Epithelial cell of prostate (primary cell): ENCODE measurements at places on chromosomes 6 and 20.
A peak's percentile ranks its signal among the peaks of the same experiment; 100 is the strongest.

DNA sequence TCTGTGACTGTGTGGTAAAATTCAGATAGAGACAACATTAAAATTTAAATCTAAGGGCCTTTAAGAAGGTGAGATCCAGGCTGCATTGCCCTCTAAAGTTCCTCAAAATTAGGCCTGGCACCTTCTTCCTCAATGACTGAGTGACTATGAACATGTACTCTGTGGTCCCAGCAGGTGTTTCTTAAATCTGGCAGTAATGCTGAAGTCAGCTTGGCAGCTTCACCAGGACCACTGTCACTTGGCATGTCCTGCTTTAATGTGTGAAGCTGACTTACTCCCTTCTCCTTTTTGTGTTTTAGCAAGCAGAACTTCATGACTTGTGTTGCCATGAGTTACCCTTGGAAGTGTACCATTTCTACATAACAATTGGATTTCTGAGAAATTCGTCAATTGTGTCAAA, 141.7 kb downstream of the NKAIN2 start:
- no peak for DNase-seq

DNA sequence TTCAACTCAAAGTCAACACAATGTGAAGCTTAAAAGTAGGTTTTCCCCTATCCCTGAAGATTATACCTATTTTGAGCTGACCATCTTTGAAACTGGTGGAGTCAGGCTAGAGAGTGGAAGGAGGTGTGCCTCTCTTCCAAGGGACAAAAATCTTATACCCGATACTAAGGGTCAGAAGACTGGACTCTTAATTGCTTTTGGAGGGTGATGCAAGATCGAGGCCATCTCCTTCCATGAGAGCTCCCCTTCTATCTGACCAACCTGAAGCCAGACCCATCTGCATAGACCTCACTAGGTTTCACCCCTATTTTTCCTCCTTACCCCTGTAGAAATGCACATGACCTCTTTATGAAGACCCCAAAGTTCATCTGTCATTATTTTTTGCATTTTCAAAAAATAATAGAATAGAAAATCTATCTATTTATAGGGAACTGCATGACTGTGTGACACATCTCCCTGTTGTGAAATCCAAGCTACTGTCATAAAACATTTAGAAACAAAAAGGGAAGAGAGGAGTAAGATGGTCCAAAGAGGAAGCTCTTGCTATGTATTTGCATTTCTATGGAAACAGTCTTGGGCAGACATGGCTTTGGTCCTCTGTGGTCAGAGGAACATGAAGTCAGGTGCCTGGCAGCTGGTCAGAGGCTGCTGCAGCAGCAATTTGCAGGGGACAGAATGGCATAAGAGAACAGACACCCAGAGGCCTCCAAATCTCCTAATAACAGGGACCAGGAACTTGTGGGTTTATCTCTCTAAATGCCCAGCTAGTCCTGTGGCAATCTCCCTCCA, 349.2 kb downstream of the MAFB start:
- no peak for DNase-seq

- DNase-seq, result no peak
Observed at GRCh38 chr6:110295451-110296165, 62.5 kb downstream of the METTL24 start.

- peak; percentile 60 for DNase-seq
Observed at GRCh38 chr6:87421576-87421975, 13.8 kb downstream of the CFAP206 start.

DNA sequence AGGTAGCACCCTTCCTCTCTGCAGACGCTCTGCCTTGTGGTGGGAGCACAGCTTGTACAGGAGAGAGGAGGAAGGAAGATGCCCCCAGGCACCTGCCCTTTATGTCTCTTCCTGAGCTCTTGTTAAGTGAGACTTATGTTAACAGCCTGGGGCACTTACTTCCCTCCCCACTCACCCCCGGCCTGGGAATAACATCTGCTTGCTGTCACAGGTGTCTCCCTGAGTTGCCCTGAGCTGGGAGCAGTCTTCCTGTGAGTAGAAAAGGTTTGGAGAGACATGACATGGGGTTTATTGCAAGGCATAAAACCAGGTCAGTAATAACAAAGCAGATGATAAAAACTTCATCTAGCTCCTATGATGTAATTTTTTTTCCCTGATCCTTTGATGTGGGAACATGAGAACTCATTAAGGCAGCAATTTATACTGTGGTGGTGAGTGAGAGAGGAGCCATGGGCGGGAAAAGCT, 1.9 kb downstream of the SSTR4 start:
- DNase-seq, result no peak

GRCh38 chr20:52590100-52590499, 382.1 kb upstream of the TSHZ2 start:
- DNase-seq, result no peak

DNA sequence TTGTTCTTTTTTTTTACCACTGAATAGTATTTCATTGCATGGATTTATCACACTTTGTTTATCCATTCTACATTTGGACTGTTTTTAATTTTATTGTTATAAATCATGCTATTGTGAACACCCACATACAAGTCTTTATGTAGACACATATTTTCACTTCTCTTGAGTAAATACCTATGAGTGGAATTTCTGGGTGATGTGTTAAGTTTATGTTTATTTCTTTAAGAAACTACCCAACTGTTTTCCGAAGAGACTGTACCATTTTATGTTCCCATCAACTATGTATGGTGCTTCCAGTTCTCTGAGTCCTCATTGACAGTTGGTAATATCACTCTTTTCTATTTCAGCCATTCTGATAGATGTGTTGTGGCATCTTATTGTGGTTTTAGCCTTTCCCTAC, 54.0 kb downstream of the RIN2 start:
- DNase-seq, result no peak

- no peak for DNase-seq
Observed at GRCh38 chr20:54476169-54477009, 996 bp downstream of the DOK5 start.

GRCh38 chr6:3981917-3982316, 97.0 kb downstream of the FAM217A start:
- no peak for DNase-seq

- DNase-seq, result no peak
Observed at GRCh38 chr6:144335311-144335861, 50.3 kb downstream of the UTRN start.

DNA sequence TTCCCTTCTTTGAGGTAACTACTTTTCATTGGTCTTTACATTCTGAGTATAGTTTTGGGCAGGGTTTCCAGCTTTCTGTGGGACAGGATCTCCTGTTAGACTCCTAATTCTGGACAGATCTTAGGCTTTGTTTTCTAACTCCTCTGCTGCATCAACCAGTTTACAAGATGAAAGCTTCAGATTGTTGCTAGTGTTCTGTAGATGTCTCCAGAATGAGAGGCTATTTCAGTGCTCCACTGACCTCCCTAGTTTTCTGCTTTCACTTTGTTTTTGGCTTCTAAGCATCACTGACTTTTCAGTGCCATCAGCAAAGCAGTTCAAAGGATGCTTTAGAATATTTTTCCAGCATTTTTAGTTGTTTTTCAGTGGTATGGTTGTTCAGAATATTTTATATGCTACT, 101.4 kb downstream of the LIN28B start:
- DNase-seq, result no peak

DNA sequence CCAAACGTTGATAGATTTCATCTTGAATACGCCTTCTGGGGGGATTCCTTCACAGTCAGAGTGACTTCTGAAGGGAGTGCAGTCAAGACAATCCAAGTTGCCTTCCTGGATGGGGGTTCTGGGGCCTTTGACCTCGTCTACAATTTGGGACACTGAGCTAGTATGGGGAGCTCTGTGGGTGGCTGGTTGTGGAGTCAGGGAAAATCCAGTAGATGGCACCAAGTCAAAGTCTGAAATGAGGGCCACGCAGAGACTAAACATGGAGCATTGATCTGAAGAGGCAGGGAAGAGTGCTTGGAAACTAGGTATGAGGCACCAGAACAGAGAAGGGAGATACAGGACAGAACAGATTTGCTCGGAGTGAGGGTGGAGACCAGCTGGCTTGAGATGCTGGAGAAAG, 43.6 kb upstream of the CCN6 start:
- no peak for DNase-seq

DNA sequence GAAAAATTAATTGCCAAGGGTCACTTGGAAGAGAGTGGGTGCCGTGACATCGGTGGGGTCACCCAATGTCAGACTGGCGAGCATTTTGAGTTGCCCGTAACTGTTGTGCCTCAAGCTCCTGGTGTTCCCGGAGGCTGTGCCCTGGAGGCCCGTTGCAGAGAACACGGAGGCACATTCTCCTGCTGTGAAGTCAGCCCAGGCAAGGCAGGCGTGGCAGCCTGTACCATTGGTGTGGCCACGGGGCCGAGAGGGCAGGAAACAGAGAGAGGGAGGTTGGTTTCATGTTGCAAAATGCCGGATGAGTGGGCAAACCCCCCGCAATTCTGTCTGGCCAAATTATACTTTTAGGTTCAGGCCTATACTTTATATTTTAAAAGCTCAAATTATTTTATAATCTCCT, 81.2 kb downstream of the THBS2 start:
- peak; percentile 45 for DNase-seq

DNA sequence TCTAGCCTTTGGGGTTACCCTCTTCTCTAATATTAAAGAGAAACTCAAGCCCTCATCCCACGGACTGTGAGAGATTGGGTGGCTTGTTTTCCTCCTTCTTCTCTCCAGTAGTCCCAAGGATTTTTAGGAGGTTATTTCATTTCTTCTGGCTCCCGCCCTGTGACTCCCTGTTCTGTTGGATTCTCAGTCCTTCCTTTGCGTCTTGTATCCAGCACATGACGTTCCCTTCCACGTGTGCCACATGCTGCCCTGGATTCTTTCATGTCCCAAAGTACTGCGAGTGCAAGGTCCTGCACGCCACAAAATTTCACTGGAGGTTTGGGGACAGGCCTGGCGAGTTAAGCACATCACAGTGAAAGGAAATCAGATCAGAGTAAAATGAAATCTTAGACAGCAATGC, 213.4 kb downstream of the PACRG start:
- no peak for DNase-seq

GRCh38 chr6:113597231-113597583, 259.9 kb upstream of the MARCKS start:
- DNase-seq, result no peak

- DNase-seq, result no peak
Observed at GRCh38 chr20:6157345-6157744, 34.5 kb upstream of the FERMT1 start.

GRCh38 chr6:147176795-147177194, 27.4 kb upstream of the STXBP5 start:
- DNase-seq, result no peak

- DNase-seq, result no peak
Observed at GRCh38 chr6:29737707-29738630, 14.7 kb downstream of the HLA-F start.

DNA sequence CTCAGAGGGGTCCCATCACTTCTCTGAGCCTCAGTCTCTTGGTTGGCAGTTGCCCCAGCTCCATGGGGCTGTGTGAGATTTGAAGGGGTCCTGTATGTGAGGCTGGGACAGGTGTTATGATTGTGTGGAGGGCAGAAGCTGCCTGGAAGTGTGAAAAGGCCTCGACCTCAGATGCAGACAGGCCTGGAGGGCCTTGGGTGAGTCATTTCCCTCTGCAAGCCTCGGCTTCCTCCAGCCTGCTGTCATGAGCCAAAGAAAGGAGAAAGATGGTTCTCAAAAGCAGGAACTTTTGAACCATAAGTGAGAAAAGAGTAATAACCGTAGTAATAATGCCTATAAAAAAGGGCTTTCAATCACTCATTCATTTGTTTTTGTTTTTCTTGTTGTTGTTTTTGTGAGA, 37.5 kb downstream of the SNAI1 start:
- no peak for DNase-seq

DNA sequence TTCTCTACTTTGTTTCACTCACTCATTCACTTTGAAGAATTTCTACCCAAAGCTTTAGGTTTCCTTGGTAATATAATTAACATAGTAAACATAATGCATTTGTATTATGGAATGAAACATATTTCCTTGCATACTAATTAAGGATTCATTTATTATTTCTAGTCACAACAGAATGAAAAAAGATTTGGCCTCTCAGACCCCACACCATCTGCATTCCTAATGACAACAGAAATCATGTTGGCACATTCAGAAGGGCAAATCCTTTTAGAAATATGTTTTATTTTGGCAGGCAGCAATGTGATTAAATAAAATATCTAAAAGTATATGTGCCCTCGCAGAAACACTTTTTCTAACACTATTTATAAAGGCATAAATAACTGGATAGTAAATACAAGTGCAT, 163.4 kb downstream of the HTR1B start:
- no peak for DNase-seq

DNA sequence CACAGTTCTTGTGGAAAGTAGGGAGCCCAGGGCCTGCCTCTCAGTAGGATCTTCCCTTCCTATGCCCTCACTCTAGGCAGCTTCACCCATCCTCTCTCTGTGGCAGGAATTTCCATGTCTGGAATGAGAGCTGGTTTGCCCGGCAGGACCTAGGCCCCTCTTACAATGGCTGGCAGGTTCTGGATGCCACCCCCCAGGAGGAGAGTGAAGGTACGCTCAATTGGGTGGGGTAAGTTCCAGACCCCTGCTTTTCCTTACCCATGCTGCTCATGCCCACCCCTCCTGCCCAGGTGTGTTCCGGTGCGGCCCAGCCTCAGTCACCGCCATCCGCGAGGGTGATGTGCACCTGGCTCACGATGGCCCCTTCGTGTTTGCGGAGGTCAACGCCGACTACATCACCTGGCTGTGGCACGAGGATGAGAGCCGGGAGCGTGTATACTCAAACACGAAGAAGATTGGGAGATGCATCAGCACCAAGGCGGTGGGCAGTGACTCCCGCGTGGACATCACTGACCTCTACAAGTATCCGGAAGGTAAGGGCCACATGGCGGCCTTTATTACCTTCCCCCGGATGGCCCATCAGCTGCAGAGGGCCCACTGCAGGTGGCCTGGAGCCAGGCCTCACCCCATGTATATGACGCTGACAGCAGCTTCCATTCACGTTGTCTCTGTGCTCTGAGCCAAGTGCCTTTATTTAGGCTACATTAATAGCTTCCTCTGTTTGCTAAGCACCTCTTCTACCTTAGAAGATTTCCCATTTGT, 22.8 kb downstream of the TGM6 start:
- DNase-seq, result no peak

DNA sequence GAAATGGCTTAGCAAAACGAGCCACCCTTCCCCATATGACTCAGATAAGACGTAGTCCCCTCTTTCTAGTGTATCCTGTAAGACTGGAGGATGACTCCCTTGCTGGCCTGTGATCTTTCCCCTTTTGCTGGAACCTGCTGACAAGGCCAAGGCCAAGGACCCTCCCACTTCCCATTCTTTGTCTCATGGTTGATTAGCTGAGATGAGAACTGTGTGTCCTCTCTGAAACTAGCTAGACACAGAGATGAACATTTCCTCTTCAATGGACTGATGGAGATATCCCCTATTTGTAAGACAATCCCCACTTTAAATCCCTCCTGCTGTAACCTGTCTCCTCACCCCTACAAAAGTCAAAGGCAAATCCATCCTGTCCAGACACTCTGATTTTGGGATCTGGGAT, 33.4 kb upstream of the SCRT2 start:
- no peak for DNase-seq

DNA sequence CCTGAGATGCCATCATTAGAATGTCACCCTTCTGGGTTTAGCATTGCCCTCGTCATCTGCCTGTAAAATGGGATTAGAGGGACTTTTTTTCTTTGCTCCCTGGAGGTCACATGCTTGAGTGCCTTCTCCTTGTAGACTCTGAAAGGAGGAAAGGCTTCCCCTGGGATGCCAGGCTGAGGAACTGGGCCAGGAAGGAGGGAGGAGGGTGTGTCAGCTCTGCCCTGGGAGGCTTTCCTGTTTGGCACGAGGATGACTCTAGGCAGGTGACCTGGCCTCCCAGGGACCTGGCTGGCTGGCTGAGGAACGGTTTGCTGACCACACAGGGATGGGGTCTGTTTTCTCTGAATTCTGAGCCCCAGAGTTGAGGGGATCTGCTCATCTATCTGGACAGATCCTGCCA, 137.9 kb upstream of the RNF24 start:
- DNase-seq, result no peak

GRCh38 chr6:136696783-136697364, 95.4 kb downstream of the MAP3K5 start:
- no peak for DNase-seq
